ENCODE measurements at places on chromosomes 6 and 20.

GRCh38 chr20:12265662-12266061, 348.0 kb downstream of the BTBD3 start:
- no peak for DNase-seq

GRCh38 chr6:155505608-155505989, 50.0 kb upstream of the NOX3 start:
- no peak for DNase-seq

DNA sequence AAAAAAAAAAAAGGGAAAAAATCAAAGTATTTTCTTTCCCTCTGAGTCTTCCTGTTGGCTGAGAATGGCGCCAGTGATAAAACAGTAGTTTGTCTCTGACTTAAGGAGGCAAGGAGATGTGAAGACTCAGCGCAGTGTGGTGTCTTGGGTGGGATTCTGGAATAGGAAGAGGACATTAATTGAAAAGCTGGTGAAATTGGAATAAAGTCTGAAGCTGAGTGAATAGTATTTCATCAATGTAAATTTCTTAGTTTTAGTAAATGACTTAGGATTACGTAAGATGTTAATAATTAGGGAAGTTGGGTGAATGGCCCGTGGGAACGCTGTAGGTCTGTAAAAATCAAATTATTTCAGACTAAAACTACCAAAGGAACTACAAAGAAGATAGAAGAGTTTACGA, 122.8 kb upstream of the ZNF217 start:
- DNase-seq = no peak

DNA sequence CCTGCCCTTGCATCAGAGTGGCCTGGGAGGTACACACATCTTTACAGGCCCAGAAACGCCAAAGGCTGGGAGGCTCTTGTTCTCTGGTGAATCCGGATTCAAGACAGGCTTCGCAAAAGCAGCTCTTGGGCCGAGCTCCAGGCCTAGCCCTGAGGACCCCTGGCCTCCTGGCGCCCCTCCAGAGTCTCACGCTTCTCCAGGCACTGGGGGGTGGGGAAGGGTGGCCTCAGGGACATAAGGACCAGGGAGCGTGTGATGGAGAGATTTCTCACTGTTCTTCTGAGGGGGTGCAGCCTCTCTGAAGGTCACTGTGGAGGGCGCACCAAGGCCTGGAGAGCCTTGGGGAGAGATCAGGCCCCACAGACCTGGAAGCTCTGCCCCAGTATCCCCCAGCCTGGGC, 349.2 kb downstream of the ZFAND3 start:
- DNase-seq = no peak
